Stimulated activated CD8-positive, alpha-beta memory T cell treated with anti-CD3 and anti-CD28 coated beads, Interleukin-7, amount 100 ng/mL, for 1 hour (primary cell): ENCODE measurements at places on chromosomes 11 and 22.

DNA sequence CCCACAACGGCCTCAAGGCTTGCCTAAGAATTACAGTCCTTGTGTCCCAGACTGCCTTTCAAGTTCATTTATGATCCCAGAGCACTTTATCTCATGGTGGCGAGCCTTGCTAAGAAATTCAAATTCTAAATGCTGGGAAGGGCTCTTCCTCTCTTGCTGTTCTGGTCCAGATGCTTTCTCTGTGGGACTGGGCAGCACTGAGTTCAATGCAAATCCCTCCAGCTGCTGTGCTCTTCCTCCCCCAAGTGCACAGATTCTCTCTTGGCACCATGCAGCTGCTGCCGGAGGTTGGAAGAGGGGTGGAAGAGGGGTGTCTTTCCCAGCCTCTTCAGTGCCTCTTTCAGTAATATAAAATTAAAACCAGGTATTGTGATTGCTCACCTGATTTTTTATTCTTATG is 828.0 kb downstream of the DLG2 start:
- DNase-seq: no peak

GRCh38 chr22:27772081-27772983 is 29.2 kb downstream of the MN1 start:
- DNase-seq: no peak

GRCh38 chr22:22558071-22558971 is 744 bp downstream of the PRAME start:
- DNase-seq: no peak

- no peak for DNase-seq
Measured at GRCh38 chr22:45932071-45932470, 44.9 kb downstream of the WNT7B start.

- no peak for DNase-seq
Measured at GRCh38 chr22:17954200-17954859, 70.0 kb downstream of the MICAL3 start.

GRCh38 chr11:96132437-96132836 is 208.5 kb upstream of the MTMR2 start:
- no peak for DNase-seq

DNA sequence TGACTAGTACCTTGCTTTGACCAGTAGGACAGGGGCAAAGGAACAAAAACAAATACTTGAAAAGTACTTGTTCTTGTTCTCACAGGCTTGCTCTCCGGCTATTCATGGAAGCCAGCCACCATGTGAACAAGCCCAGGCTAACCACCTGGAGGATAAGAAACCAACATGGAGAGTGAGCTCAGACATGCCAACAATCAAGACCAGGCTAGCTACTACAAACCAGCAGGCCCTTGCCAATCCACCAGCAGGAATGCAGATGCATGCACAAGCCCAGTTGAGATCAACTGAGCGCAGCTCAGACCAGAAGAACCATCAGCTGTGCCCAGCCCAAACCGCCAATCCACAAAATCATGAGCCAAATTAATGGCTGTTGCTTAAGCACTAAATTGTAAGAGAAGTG is 180.1 kb upstream of the ISX start:
- no peak for DNase-seq

DNA sequence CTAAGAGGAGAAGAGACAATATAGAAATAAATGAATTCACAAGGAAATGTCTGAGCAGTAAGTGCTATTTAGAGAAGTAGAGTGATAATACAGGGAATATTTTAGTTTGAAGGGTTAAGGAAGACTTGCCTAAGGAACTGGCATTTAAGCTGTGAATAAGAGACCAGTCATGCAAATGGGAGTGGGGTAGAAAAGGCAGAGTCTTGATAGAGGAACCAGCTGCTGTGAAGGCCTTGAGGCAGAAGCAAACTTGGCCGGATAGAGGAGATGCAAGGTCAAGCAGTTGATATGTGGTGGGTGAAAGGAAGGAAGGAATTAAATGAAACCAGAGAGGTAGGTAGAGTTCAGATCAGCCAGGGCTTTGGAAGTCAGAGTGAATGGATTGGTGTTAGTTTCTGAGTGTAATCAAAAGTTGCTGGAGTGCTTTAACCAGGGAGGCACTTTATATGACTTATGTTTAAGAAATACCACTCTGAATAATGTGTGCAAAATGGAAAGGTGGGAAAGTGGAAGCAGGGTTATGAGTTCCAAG is 198.4 kb upstream of the SESN3 start:
- no peak for DNase-seq

DNA sequence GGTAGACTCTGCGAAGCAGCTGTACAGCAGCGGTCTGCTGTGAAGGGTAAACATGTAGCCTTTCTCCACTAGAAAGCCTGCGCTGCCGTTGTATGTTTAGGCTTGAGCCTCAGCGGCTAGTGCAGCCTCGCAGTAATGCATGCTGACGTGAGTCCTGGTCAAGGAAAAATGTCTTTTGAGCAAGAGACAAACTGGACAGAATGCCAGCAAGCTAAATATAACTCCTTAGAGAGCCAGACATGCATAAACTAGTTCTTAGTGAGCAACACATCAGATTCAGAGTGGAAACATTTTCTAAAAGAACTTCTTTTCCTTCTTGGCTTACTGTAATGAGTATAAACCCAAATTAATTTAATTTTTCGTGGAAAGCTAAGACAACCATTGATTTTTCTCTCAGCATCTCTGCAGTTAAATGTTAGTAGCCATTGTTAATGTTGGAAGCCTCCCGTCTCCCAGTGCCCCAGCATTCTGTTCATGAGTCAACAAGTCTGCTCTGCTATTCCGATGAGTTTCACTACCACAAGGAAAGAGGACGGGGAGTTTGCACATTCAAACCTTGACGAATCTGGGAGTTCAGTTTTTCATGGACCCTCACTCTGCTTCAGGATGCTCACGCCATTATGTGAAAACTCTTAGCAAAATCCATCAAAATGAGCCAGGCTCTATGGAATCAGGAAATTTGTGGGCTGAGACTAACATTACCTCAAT is 51.4 kb downstream of the JAM3 start:
- DNase-seq: no peak

GRCh38 chr11:83764643-83765042 is 478.5 kb upstream of the CCDC90B start:
- DNase-seq: no peak

DNA sequence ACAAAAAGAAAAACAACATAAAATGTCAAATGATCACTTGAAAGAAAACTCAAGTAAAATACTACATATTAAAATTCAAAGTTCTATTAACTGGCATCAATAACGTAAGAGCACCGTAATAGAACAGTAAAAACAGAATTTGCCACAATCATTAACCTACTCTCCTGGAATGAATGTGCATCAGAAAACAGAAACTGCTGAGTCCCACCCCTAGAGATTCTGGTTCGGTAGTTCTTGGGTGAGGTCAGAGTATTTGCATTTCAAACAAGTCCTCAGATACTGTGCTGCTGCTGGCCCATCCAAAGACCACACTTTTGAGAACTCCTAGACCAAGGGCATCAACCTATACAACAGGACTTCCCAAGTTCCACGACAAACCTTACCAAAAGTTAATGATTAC is 23.5 kb downstream of the PITPNB start:
- no peak for DNase-seq

DNA sequence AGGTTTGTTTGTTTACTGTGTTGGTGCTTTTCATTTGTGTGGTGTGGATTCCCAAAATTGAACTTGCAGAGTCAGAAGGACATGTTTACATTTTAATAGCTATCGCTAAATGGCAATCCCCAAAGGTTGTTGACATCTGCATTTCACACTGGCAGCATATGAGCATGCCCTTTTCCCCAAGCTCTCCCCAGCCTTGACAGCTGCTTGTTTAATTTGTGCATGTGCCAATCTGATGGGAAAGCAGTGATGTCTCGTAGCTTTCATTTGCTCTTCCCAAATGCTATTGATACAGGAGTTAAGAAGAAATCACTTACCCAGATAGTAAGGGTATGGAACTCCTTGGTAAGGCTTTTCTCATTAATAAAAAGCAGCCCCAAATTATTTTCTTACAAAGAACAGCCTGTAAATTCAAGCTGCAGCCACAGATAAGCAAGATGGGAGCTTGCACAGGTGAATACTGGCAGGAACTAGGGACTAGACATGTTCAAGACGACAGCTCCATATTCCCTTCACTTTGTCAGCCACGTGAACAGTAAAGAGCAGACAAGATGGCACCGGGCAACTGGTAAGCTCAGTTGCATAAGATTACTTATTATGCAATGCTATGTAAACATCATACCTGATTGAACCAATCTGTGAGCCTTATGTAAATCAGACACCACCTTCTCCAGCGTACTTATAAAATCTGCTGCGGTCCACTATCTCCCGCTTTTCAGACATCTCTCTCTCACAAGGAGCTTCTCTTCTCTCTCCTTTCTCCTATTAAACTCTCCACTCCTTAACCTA is 87.4 kb downstream of the IGLL5 start:
- DNase-seq: no peak

GRCh38 chr22:36385491-36386350 is 2.0 kb downstream of the MYH9 start:
- DNase-seq: no peak

DNA sequence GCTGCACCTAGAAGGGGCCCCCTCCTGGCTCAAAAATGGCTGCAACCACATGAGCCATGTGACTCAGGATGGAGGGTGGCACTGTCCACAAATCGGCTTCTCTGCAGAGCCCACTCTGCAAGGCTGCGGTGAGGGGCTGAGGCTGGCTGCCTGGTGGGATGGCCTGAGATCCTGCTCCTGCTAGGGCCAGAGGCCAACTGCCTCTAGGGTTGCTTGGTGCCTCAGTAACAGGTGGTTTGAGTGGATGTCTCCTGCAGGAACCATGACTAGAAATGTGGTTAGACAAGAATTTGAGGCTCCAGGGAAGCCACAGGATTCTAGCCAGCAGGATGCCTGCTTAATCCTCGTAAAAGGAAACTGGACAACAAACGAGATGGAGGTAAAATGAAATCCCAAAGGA is 17.1 kb downstream of the PATZ1 start:
- DNase-seq: no peak

DNA sequence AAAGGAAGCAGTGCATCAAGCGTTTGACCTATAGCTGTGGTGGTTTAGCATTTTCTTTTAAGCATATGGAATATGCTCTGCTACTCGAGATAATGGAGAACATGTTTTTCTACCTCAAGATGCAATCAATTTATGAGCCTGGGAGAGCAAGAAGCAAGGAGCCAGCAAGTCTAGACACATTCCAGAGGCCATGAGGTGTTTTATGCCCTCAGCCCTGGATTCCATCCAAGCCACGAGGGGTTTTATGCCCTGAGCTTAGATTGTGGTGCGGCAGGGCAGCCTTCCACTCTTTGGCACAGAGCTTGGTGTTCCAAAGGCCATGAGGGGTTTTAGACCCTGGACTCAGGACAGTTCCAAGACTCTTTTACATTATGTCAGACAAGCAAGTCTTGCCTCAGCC is 11.7 kb upstream of the DNAJB13 start:
- DNase-seq: no peak

DNA sequence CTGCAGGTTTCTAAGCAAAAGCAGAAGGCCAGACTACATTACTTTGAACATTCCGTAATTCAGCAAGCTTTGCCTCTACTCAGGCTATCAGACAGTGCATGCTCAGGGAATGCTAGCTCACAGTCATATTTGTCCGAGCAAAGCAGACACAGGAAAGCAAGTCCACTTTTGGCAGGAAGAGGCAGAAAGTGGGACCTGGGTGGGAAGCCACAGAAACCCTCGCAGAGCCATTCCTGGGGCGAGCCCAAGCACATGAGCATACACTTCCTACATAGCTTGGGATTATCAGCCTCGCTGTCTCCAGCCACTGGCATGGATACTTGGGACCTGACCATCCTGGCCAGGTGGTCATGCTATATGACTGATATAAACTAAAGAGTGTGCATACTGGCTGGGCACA is 113.3 kb downstream of the TRIM29 start:
- no peak for DNase-seq

DNA sequence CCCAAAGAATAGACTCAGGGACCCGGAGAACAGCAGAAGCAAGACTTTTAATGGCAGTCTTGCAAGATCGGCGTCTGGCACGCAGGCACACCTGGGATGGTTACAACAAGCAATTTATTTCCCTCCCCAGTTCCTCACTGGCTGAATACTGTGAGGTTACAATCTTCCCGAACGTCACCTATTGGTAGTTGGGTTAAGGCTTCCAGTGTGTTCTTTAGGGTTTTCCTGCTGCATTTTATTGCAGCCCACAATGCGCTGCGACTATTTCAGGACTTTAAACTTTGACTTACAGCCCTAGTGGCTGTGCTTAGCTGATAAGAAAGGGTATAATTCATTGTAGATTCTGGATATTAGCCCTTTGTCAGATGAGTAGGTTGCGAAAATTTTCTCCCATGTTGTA is 11.5 kb upstream of the TRIM68 start:
- DNase-seq: no peak

DNA sequence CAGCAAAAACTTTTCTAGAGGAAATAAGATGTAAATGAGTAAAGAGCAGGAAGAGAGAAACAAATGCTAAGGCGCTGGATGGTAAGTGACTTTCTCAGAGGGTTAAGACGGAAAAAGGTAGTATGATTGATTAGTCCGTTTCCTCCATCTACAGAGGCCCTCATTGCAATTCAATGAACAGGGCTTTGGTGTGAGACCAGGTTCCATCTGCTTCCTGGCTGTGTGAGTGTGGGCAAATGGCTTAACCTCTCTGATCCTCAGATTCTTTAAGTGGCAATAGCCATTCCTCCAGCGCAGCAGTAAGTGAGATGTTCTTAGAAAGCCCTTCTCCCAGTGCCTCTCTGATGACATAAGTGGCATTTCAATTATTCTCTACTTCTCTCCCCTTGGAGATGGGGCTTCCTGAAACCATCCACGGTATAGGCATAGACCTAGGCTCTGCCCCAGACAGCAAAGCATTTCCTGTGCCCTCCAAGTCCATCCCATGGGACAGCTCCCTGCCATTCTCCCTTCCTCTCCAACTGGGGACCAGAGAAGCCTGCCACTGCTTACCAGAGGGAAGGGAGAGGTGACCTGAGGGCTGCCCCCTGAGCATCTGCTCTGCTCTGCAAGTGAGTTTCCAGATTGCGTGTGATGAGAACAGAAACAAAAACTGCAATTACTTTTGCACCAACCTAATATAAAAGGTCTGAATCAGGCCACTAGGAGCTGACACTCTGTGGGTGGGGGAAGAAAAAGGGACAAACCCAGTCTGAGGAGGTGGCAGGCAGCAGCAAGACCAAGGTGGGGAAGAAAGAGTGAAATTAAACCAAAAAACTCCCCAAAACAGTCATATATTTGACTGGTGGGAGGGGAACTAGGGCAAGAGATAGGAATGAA is 12.7 kb upstream of the CD44 start:
- no peak for DNase-seq

DNA sequence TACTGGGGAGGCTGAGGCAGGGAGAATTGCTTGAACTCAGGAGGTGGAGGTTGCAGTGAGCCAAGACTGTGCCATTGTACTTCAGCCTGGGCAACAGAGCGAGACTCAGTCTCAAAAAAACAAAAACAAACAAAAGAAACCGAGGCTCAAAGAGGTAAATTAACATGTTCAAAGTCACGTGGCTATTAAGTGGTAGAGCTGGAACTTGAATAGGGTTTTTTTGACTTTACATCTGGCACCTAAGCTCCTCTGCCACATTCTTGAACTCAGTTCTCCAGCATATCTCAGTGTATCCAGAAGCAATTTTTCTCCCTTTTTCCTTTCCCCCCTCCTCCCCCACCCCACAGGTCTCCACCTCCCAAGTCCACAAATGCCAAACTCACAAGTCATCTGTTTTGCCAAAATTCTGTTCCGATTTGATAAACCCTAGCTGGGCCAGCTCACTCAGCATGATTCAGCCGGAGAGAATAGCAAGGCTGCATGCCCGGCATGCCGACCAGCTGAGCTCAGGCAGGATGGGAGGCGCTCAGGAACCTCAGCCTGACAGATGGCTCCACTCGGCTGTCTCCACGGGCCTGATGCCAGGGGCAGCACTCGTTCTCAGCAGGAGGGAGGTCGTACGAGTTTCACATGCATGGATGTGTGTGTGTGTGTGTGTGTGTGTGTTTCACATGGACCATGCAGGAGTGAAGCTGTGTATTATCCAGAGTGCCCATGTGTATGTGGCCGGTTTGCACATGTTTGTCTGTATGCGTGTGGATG is 63.2 kb upstream of the RRAS2 start:
- no peak for DNase-seq
